ENCODE measurements at places on chromosomes 7 and 10.

DNA sequence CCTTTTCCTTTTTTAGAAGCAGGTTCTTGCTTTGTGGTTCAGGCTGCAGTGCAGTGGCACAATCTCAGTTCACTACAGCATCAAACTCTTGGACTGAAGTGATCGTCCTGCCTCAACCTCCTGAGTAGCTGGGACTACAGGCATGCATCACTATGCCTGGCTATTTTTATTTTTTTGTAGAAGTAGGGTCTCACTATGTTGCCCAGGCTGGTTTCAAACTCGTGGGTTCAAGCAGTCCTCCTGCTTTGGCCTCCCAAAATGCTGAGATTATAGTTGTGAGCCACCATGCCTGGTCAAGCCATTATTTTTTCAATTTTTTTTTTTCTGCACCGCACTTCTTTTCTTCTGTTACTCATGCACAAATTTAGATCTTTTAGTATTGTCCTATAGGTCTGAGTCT, 154.7 kb downstream of the ADK start:
- no peak for DNase-seq

- no peak for DNase-seq
Observed at GRCh38 chr10:132539894-132540293, 2.3 kb downstream of the INPP5A start.

DNA sequence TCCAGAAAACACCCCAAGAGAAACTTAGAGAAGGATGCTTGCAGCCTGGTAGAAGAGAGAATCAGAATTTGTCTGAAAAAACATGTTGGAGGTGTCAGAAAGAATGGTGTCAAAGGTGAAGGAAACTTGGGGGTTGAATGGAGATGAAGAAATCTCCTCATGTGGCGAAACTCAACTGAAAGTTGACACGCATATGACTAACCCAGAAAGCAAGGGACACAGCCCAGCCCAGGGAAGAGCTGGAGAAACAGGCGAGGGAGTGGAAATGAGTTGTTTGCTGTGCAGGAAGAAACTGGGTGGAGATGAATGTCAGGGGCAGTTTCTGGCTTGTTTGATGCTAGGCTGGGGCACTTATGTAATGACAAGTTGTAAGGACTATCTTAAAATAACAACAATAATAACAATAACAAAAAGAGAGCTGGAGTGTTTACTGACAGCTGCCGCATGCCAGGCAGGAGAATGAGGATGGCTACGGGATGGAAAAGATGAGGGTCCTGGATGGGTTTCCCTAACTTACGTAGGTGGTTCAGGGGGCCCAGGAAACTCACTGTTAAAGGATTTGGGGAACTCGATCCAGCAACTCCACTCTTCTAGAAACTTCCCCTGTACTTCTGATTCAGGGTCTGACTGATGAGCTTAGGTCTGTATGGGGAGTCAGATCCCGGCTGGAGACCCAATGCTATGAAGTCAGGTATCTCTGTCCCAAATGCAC, 57.4 kb downstream of the MAP3K8 start:
- DNase-seq = peak; percentile 77

GRCh38 chr7:30800785-30801252, 29.6 kb downstream of the MINDY4 start:
- peak; percentile 75 for DNase-seq

DNA sequence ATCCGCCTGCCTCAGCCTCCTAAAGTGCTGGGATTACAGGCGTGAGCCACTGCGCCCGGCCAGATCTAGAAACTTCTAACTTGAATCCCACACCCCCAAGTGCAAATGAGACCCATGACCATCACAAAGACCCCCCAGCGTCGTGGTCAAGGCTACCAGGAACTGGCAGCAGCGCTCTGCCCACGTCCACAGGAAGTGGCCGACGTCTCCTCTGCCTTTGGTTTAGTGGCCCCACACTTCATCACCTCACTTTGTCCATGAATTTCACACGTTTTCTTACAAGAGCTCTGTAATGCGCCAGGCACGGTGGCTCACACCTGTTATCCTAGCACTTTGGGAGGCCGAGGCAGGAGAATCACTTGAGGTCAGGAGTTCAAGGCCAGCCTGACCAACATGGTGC, 53.5 kb upstream of the TNRC18 start:
- no peak for DNase-seq

- no peak for DNase-seq
Observed at GRCh38 chr7:122965306-122965705, 30.2 kb downstream of the TAS2R16 start.

- DNase-seq = no peak
Observed at GRCh38 chr7:76267107-76267893, 35.2 kb upstream of the HSPB1 start.

DNA sequence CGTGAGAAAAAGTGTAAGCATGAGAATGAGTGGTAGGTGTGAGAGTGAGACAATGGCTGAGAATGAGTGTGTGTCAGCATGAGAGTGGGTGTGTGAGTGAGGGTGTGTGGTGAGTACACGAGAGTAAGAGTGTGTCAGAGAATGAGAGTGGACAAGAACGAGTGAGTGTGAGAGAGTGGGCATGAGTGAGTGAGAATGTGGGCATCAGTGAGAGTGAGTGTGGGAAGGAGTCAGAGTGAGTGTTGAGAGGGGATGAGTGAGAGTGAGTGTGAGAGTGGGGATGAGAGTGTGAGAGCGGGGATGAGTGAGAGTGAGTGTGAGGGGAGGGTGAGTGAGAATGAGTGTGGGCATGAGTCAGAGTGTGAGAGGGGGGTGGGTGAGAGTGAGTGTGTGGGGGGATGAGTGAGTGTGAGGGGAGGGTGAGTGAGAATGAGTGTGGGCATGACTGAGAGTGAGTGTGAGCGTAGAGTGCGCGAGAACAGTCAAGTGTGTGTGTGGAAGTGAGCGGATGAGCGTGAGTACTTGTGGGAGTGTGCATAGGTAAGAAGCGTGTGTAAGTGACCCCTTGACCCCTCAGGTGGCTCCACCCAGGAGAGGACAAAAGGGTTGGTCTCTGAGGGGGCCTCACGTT, 75.8 kb downstream of the GOLGA7B start:
- no peak for DNase-seq

DNA sequence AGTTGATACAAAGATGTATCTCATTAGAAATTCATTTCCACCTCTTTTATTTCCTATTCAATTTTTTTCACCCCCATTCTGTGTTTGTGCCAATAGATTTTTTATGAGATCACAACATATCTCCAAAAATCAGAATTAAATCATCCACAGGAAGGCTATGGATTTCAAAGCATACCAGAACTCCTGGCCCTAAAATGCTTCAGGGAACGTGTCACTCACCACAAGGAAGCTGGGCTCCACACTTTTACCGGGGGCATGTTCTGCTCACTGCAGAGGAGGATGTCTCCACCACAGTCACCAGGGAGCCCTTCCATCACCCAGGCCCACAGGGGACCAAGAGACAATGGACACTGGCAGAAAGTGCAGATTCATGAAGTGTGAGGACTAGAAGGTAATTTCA, 456.8 kb downstream of the KCNMA1 start:
- DNase-seq = no peak

DNA sequence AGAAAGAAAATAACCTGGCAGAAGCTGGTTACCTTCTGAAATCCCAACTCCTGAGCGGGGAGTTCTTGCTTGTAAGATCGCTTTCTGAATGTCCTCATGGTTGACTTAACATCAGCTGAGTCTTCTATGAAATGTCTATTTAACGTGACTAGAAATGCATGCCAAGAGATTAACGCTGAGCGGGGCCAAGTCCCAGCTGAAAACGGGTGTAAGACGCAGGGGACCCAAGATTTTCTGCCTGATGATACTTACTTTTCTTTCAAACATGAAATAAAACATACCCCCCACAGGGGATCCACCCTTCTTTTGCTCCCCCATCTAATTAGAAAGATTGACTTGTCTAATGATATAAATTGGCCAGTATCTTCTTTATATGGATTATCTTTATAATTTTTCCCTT, 14.9 kb downstream of the OR9A2 start:
- DNase-seq = no peak

GRCh38 chr10:35335133-35336083, 901 bp upstream of the CCNY start:
- DNase-seq = peak; percentile 76

GRCh38 chr10:73916761-73917470, 6.0 kb downstream of the PLAU start:
- DNase-seq = no peak

DNA sequence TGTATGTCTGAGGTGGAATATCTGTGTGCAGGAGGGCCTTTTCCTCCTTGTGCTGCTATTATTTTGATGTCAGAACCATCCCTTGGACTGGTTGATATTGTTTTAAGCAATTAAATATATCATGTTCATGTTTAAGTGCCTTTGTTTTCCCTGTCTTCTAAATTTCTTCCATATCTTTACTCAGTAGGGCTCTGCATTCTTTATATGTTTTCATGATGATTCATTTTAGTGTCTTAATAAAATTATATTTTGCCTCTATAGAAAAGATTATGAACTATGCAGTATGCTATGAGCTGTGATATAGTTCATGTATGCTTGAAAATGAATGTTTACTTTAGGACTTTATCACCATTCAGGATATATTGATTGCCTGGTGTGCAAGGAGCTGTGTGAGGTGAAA, 34.8 kb downstream of the AHR start:
- no peak for DNase-seq

- no peak for DNase-seq
Observed at GRCh38 chr7:751826-752225, 24.7 kb upstream of the PRKAR1B start.

GRCh38 chr7:56125831-56126230, 9.6 kb upstream of the NUPR2 start:
- DNase-seq = peak; percentile 29

Data from trophoblast cell (in vitro differentiated cells and primary cell).